ENCODE measurements at places on chromosomes 1 and 21.
A peak's percentile ranks its signal among the peaks of the same experiment; 100 is the strongest.

DNA sequence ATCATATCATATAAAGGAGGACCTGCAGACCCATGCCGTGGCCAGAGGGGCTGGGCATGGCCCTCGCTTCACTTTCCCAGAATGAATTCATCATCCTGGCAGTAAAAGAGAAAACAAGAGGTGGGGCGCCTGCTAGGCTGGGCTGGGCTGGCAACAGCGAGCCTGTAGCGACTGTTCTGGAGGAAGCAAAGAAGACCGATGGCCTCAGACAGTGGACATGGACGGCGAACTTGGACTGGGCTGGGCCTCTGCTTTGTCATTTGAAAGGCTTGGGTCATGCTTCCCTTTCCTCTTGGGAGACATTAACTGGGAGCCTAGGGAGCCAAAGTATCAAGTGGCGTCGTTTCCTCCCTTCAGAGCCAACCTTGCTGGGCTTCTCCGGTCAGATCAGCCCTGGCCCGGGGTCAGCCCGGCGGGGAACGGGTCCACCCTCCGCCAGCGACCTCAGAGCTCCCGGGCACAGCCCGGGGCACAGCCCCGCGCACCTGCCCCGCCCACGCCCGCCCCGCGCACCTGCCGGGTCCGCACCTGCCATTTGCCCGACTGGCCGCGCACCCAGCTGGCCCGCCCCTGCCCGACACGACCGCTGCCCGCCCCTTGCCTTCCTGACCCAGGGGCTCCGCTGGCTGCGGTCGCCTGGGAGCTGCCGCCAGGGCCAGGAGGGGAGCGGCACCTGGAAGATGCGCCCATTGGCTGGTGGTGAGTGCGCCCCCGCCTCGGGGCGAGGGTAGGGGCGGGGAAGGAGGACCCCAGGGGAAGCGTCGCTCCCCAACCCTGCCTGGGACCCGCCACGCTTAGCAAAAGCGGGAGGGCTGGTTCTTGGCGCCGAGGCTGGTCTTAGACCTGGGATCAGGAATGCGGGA is at the start of gene FAM3B:
FAM3B (plus strand) TSS at position 602 of the 863 bp plus-strand sequence; CDS start at position 681, 79 bp downstream.
- no peaks in the 10 kb centered on the region for H3K4me1 ChIP-seq
- H3K27me3 ChIP-seq = peaks cover 35% of the 10 kb centered on the region
- H3K36me3 ChIP-seq = no peaks in the 10 kb centered on the region

DNA sequence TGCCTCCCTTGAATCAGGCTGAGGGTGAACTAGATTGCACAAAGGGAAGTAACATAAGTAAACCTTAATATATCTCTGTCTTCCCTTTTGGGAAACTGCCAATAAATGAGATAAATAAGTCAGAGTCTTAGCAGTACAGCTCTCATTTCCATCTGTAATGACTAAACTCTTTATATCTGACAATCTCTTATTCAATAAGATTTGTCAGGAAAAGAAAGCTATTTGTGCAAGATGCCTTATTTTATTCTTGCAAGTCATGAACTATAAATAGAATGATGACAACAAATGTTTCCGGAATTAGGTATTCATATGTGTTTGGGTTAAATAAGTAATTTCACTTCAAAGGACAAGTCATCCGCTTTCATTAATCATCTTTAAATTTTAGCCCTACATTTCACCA is 229.2 kb downstream of the PTGER3 start:
- no peak overlapping the region for H3K27ac ChIP-seq
- H3K27me3 ChIP-seq = no peaks in the 10 kb centered on the region
- no peak overlapping the region for H3K4me3 ChIP-seq
- DNase-seq = no peak
- H3K4me1 ChIP-seq = peaks cover 5% of the 10 kb centered on the region

DNA sequence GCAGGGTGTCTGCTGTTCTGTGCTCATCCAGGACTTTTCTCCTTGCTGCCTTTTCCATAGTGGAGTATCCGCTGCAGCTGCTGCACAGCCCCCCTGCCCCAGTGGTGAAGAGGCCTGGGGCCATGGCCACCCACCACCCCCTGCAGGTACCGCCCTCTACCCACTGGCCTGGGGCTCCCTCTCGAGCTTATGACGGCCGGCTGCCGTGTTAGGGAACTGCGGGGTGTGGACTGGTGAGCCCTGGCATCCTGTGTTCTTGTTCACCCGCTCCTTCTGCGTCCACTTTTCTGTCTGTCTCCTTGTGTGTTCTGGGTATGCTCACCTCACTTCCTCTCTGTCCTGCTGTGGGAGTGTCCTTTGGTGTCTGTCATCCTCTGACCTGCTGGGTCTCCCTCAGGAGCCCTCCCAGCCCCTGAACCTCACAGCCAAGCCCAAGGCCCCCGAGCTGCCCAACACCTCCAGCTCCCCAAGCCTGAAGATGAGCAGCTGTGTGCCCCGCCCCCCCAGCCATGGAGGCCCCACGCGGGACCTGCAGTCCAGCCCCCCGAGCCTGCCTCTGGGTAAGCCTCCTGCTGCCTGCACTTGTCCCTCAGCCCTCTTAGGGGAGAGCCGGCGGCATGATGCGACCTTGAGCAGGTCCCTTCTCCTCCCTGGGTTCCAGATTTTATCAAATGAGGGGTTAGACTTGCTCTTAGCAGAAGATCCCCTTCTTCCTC is 29.8 kb downstream of the ETNK2 start:
- H3K4me1 ChIP-seq = no peaks in the 10 kb centered on the region
- H3K4me3 ChIP-seq = no peak overlapping the region
- no peaks in the 10 kb centered on the region for H3K36me3 ChIP-seq
- DNase-seq = no peak

GRCh38 chr1:64623750-64624191 is 121.1 kb upstream of the RAVER2 start:
- H3K4me3 ChIP-seq = peak overlapping the region; percentile 15
- no peak overlapping the region for H3K27ac ChIP-seq
- peaks cover 33% of the 10 kb centered on the region for H3K27me3 ChIP-seq
- H3K36me3 ChIP-seq = no peaks in the 10 kb centered on the region

DNA sequence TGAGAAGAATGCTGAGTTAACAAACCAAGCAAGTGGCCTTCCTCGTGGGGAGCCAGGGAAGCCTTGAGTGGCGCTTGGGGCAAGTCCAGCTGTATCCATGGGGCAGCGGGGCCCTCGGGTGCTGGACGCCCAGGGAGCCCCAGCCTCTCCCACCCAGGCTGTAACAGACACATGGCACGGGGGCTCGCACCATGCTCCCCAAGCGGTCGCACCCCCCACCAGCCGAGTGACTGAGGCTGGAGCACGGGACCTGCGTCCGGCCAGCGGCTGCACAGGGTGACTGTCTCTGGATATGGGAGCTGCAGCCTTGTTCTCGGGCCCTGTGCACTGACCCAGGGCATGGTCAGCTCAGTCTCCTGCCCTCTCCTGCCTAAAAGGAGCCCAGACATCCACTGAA is 53.9 kb upstream of the ACTRT2 start:
- no peaks in the 10 kb centered on the region for H3K4me1 ChIP-seq
- peak; percentile 56 for DNase-seq
- H3K4me3 ChIP-seq = no peak overlapping the region
- H3K27ac ChIP-seq = no peak overlapping the region

DNA sequence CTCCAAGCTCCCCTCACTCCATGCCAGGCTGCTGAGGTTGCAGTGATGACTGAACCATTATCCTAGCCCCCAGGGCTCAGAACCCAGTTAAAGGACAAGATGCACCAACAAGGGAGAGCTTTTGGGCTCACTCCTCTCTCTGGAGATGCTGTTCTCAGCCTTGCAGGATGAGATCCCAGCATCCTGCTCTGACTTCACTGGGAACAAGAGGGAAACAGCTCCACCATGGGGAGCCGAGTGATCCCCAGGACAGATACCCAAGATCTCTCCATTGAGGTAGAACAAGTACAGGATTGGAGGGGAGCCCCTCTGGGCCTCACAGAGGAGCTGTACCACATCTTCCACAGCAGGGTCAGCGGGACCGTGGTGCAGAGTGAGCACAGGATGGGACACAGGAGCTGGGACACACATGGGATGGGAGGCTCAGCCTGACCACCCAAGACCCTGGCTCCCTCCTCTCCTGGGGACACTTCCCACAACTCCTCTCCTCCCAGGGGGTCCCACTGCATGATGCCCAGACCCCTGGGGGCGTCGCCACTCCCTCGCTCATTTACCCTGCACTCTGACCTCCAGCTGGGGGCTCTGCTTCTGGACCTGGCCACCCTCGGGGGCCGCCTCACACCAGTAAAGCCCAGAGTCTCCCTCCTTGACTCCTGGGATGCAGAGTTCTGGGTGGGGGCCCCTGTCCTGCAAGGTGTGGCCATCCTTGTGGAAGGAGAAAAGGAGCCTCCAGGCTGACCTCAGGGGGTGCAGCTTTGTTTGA is 18.6 kb upstream of the SLAMF9 start:
- no peak overlapping the region for H3K27ac ChIP-seq
- H3K4me3 ChIP-seq = no peak overlapping the region
- no peaks in the 10 kb centered on the region for H3K4me1 ChIP-seq
- no peaks in the 10 kb centered on the region for H3K36me3 ChIP-seq
- no peak for DNase-seq
- H3K27me3 ChIP-seq = peaks cover 26% of the 10 kb centered on the region

DNA sequence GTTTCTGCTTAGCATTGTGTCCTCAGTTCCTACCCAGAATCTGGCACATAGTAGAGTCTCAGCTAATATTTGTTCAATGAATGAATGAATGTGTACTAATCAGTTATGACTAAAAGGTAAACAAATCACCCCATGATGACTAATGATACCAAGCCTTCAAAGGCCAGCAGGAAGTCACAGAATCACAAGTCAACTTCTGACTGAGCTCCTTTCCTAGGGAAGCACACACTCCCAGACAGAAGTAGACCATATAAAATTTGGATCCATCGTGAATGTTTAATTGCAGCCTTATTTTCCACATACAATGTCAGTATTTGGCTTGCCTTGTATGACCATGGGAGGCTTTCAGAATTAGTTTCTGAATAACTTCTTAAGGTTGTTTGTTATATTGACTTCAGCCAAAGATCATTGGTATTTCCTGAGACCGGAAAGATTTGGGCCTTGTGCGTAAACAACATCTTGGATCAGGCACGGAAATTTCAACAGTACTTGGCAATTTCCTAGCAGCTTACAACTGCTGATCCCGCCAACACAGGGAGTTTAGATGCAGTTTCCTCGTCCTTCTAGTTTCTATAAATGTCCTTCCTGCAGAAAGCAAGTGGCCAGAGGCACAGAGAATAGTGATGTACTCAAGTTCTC is 185.9 kb upstream of the ATP1B1 start:
- no peak overlapping the region for H3K4me3 ChIP-seq
- H3K27me3 ChIP-seq = peaks cover 5% of the 10 kb centered on the region

DNA sequence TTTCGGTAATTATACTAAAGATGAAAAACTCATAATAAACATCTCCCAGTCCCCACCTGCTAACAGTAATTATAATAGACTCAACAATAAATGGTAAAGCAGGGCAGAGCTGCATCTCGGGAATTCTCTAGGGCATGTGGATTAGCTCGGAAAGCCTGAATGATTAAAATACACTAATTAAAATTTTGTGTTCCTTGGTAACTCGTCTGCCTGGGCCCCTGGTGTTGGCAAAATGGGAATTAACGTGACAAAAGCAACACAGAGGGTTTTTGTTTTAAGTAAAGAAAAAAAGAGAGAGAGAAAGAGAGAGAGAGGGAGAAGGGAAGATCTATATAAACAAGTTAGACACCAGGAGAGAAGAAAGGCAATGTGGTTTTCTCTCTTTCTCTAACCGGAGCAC is 62.1 kb downstream of the CASZ1 start:
- no peak overlapping the region for H3K27ac ChIP-seq
- no peaks in the 10 kb centered on the region for H3K36me3 ChIP-seq
- H3K27me3 ChIP-seq = no peaks in the 10 kb centered on the region
- H3K4me1 ChIP-seq = no peaks in the 10 kb centered on the region

DNA sequence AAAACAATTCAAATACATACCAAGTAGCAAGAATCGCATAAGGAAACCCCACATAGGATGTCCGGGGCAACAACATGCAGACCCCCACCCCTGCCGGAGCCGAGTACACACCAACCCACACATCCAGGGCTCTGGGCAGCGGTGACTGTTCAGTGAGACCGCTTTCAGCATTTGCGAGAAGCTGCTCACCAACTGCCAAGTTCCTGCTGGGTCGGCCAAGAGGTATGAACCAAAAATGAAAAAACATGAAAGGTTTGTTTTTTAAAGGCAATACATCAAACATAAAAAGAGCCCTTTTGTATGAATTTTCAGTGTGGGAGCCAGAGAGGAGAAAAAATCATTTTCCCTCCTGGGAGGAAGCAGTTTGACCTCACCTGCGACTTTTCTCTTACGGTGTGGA is 92.3 kb downstream of the SIM2 start:
- no peaks in the 10 kb centered on the region for H3K4me1 ChIP-seq
- no peaks in the 10 kb centered on the region for H3K27me3 ChIP-seq
- H3K4me3 ChIP-seq = no peak overlapping the region

DNA sequence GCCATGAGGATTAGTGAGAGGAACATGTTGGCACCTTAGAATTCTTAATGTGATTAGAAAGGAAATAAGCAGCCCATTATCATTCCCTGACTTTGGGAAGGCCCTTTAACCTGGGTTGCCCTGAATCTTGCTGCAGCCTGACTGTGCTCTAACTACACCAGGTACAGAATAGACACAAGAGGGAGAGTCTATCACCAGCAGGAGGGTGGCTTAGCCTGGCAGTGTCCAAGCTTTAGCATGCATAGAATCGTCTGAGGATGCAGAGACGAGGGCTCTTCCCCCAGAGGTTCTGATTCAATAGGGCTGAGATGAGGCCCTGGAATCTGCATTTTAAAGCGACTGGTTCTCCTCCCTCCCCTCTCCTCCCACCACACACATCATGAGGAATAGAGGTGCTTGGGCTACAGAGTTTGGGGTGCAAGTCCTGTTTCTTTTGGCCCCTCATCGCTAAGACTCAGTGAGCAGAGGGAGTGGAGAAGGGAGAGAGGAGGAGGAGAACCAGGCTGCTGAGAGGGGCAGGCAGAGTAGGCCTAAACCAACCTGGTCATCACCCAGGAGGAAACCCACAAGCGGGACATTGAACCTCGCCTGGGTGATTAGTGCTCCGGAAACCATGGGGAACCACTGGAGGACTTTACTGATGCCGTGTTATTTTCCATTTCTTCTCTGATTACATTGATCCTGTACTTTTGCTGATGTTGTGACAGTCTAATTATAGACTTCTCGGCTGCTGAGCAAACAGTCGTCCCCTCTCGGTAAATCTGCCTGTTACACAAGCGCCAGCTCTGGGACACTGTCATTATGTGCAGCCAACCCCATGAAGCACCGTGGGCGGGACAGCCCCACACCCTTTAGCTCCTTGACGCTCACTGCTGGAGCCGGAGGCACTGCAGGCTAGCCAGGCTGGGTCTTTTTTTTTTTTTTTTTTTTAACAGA is 6.3 kb upstream of the TENT5C start:
- H3K4me1 ChIP-seq = peaks cover 2% of the 10 kb centered on the region
- no peak overlapping the region for H3K4me3 ChIP-seq
- H3K36me3 ChIP-seq = no peaks in the 10 kb centered on the region
- no peaks in the 10 kb centered on the region for H3K27me3 ChIP-seq

DNA sequence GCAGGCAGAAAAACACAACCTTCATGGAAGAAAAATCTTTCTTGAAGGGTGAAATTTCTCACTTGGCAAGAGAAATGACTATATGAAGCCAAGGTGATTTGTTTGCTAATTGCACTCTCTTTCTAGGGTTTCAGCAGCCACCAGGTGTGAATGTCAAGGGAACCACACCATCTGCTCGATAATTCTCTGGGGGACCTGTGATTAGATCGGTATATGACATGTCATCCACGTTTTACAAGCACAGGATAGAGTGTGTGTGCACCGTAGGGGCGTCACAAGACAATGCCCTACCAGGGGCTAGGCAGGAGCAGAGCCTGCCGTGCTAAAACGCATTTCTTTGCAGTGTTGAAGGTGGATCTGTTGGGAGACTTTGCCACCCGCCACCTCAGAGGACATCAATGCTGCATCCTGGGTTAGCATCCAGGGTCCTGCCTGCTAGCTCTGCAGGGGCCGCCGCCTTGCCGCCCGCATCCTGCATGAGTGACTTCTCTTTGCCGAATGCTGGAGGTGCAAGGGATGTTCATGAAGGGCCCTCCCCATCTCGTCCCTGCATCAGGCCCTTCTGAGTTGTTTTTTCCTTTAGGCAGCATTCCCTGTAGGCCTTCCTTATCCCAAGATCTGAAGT is 37.8 kb upstream of the CCSAP start:
- H3K27ac ChIP-seq = no peak overlapping the region
- peaks cover under 1% of the 10 kb centered on the region for H3K4me1 ChIP-seq
- no peaks in the 10 kb centered on the region for H3K36me3 ChIP-seq
- peaks cover 21% of the 10 kb centered on the region for H3K27me3 ChIP-seq
